Breast epithelium (tissue), 4 donors: ENCODE measurements at places on chromosomes 6 and 20.

DNA sequence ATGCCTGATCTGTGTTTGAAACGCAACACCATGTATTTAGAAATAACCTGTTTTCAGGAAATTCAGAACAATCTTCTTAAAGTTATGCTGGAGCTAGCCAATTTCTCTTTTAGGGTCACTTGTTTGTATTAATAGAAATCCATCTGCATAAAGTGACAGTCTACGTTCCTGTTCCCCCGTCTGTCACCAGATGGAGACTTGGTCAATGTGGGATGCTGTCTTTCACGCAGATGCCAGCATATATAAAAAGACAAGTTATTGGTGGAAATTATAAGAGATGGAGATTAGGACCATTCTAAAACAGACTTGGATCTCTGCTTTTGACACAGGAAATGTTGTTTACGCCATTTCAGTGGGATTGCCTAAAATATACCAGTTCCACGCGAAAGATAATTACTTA is 162.5 kb upstream of the STMND1 start:
- no peak for DNase-seq

DNA sequence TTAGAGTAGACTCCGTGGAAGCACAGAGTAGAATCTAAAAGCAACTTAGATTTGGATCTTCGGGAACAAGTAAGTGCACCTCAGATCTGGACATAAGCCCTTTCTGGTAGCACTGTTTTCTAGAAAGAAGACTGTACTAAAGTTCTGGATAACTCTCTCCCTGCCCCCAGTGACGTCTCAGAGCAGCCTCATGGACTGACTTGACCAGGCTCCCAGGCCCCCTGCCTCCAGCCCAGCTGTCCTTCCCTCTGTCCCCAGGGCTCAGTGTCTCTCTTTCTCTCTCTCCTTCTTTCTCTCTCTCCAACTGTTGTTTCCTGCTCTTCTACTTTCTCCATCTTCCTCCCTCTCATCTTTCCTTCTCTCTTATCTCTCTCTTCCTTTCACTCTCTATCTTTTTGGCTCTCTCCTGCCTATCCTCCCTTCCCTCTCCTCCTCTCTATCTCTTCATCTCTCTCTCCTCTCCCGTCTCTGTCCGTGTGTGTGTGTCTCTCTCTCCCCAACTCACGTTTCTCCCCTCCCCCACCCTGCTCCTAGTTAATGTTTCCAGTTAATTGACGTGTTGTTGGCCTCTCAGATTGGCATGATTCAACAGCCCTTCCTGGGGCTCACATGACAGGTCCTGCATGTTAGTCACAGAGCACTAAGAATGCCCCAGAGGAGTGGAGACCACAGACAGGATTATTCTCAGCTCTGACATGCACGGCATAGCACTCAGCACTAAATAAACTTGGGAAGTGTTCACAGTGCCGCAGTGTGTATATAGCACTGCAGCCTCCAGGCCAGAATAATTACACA is 180.4 kb upstream of the FOXQ1 start:
- no peak for DNase-seq

GRCh38 chr20:64233725-64234124 is 21.8 kb upstream of the PCMTD2 start:
- no peak for DNase-seq

GRCh38 chr6:63529498-63529897 is 42.8 kb upstream of the LOC128125822 start:
- no peak for DNase-seq

- DNase-seq: no peak
These were observed 92.9 kb upstream of the TOX2 start for GRCh38 chr20:43821795-43822194.

- no peak for DNase-seq
These were observed 58.7 kb downstream of the PDSS2 start for GRCh38 chr6:107400616-107401147.

DNA sequence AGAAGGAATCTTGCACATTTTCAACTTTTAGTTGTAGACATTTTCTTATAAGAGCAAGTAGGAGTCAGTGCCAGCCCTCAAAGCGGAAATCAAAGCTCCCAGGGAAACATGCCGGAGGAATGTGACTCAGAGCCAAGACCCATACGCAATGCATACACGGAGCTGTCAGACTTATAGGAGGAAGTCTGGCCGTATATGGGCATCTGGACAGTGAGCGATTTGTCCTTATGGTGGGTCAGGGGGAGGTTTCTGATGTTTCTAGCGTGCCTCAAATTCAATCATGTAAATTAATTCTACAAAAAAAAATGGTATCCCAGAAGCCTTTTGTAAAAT is 3.6 kb upstream of the CCN2 start:
- peak; percentile 68 for DNase-seq

DNA sequence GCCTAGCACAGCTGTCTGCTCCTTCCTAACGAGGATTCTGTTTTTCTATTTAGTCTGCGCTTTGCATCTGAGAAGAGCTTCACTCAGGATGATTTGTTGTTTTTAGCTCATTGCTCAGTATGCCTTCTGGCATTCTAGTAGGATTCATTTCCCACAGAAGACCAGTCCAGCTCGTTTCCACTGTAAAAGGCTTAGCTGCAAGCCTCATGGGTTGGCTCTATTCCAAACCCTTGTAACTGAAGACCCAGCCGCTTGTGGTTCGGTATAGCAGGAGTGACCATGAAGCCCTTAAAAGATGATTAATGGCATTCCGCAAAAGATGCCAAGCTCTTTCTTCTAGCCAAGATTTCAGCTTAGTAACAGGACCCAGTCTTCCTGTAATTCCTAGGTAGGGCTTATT is 7.2 kb downstream of the ADGRF1 start:
- no peak for DNase-seq

- peak; percentile 19 for DNase-seq
These were observed 36.1 kb downstream of the PSMB1 start for GRCh38 chr6:170516783-170517616.

DNA sequence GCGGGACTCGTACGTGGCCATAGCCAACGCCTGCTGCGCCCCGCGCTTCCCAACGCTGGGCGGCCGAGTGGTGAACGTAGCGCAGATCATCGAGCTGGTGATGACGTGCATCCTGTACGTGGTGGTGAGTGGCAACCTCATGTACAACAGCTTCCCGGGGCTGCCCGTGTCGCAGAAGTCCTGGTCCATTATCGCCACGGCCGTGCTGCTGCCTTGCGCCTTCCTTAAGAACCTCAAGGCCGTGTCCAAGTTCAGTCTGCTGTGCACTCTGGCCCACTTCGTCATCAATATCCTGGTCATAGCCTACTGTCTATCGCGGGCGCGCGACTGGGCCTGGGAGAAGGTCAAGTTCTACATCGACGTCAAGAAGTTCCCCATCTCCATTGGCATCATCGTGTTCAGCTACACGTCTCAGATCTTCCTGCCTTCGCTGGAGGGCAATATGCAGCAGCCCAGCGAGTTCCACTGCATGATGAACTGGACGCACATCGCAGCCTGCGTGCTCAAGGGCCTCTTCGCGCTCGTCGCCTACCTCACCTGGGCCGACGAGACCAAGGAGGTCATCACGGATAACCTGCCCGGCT is 3.4 kb downstream of the SLC32A1 start:
- DNase-seq: no peak

GRCh38 chr20:7770578-7770977 is 169.7 kb downstream of the HAO1 start:
- DNase-seq: no peak
